Small intestine (tissue), 16 donors: ENCODE measurements at places on chromosomes 11 and 22. TPM values are rescaled to one million over a fixed set of nuclear protein-coding genes. Genes with fewer than 3 reads are reported as not detected.

GRCh38 chr11:130478204-130478701, 29.8 kb downstream of the ADAMTS15 start:
- no peak overlapping the region for H3K27ac ChIP-seq
- no peak overlapping the region for H3K4me3 ChIP-seq
- H3K4me1 ChIP-seq: no peaks in the 10 kb centered on the region
- no peaks in the 10 kb centered on the region for H3K27me3 ChIP-seq
- H3K36me3 ChIP-seq: no peaks in the 10 kb centered on the region
- DNase-seq: peak; percentile 25

Gene FZD4
- polyA plus RNA-seq: 0.22 TPM

GRCh38 chr22:26857169-26857568, 199.8 kb downstream of the MIAT start:
- no peak overlapping the region for H3K27ac ChIP-seq
- H3K4me3 ChIP-seq: no peak overlapping the region
- H3K4me1 ChIP-seq: no peaks in the 10 kb centered on the region
- no peak for DNase-seq
- H3K27me3 ChIP-seq: no peaks in the 10 kb centered on the region
- H3K36me3 ChIP-seq: no peaks in the 10 kb centered on the region

Gene OTOG
- not detected for polyA plus RNA-seq

Gene INS
- 124 TPM for polyA plus RNA-seq
